Bone marrow (tissue), 2 donors: ENCODE measurements at places on chromosomes 5 and 9.

DNA sequence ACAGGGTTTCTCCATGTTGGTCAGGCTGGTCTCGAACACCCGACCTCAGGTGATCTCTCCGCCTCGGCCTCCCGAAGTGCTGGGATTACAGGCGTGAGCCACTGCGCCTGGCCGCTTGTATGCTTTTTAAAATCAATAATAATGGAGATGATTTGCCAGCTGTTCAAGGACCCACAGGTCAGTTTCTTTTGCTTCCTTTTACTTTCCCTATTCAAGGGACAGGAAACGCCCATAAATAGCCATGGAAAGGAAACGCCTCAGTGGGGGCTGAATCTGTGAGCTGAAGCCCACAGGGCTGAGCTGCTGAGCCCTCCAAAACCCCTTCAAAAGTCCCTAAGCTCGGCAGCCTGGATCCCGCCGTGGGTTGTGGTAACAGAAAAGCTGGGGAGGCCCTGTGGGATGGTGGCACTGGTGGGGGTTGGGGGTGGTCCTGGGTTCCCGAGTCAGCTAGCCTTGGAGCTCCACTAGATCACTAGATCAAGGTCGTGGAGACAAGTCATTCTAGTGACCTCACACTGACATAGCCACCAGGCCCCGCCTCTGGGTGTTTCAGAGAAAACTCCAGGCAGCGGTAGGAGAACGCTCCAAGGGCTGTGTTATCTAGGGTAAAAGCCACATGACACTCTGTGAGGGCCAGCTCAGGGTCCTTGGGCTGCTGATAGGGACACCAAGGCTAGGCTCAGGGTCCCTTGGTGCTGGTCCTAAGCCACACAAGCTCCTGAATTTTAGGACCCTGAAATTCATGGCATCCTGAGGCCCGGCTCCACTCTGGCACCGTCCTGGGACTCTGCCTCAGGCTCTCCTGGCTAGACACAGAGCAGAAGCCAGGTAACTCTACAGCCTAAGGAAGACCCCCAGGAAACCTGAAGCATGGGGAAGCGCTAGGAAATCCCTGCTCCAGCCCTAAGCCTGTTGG lies 18.0 kb upstream of the DUSP1 start:
- no peak for DNase-seq

DNA sequence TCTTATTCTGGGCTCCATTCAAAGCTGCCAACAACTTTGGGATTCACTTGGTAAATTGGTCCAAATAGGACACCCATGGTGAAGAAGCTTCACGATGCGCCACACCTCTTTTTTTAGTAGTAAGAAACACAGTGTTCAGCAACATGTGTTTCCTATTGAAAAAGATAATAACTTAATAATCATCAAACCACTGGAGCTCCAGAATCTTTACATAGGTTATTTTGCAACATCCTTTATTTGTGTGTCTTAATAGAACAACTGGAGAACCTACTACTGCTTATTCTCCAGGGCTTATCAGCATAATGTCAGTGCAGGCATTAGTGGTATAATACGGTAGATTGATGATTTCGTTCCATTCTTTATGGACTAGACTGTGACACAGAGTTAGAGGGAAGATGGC lies 63.3 kb upstream of the DAPK1 start:
- no peak for DNase-seq

GRCh38 chr9:130908878-130909355 lies 12.3 kb upstream of the QRFP start:
- DNase-seq: no peak

DNA sequence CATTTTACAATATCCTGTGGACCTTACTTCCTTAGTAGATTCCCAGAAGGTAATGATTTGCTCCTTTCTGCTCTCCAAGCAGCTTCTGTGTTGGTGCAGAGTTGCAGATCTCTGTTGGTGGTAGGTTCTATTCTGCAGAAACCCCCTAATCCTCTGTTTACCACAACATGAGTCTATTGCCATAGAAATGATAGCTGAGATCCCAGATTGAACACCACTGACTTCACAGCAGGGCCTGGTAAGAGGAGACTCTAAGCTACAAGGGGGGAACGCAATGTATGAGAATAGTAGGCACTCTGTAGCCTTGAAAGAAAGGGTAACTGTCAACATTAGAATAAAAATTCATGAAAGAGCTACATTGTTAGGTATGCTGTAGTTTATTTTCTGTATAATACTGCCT lies 59.5 kb downstream of the MUSK start:
- DNase-seq: no peak

DNA sequence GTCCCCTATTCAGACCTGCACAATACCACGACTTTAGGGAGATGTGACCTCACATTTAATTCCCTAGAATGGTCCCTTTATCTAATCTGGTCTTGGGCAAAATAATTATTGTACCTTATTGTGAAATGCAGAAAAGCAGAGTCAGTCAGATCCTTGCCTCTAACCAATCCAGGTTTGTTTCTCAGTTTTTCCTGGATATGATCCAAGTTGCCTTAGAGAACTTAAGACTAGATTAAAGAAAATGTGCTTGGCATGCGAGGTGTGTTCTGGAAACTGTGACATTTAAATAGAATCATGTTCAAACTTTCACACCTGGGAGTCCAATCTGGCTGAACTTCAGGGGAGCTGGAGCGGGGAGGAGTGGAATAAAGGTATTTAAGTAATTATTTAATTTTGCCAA lies 696.2 kb downstream of the DNAH5 start:
- DNase-seq: no peak

GRCh38 chr5:218457-219291 lies 554 bp downstream of the SDHA start:
- peak; percentile 53 for DNase-seq
